ENCODE measurements at places on chromosomes 4 and X.

DNA sequence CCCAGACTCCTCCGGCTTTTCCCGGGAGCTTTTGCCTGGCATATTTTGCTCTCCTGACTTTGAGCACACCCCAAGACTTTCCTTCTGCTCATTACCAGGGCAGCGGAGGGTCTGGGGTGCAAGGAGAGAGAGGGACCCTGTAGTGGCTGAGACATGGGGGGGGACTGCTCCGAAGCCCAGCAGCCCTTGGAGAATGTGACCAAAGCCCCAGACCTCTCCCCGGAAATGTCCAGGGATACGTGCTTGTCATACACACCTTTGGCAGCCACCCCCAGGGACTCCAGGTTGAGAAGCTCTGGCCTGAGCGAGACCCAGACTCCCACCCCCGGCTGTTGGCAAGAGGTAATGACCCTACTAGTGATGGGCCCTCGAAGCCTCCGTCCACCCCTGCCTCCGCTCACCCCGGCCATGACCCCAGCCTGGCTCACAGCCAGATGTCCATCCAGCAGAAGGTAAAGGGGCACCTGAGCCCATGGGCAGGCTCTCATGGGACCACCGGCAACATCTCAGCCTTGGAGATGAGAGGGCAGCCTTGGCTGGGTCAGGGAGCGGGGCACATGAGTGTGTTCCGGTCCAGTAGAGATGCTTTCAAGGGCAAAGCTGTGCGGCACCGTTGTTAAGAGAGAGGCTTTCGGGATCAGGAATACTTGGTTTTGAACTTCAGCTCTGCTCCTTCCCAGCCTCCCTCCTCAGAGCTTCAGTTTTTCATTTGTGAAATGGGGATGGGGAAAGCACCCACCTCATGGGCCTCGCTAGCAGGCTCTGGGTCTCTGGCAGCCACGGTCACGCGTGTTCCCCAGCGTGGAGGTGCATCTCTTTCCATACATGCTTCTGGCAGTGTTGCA lies 2.0 kb downstream of the PSAPL1 start:
- no peak for DNase-seq

GRCh38 chr4:6674500-6675149 lies 19.1 kb upstream of the S100P start:
- DNase-seq = no peak

GRCh38 chrX:45347877-45348276 lies 147.2 kb upstream of the DIPK2B start:
- DNase-seq = no peak

DNA sequence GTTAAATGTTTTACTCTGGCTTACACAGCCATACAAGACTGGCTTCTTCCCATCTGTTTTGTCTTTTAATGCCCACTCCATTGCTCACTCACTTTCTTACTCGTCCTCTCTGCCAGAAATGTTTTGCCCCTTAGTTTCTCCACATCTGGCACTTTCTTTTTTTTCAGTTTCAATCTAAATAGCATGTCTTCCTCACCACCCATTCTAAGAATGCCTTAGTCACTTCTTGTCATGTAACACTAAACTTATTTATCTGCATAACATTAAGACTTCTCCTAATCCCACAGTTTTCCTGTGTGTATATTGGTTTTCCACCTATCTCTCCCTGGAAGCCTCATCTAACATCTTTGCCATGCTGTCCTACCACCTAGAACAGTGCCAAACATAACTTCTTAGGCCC lies 119.3 kb downstream of the ADAMTS3 start:
- DNase-seq = no peak

- DNase-seq = no peak
Measured at GRCh38 chrX:133607419-133608348, 192.4 kb upstream of the GPC4 start.

- DNase-seq = no peak
Measured at GRCh38 chrX:110509755-110510532, 151.3 kb downstream of the RTL9 start.

DNA sequence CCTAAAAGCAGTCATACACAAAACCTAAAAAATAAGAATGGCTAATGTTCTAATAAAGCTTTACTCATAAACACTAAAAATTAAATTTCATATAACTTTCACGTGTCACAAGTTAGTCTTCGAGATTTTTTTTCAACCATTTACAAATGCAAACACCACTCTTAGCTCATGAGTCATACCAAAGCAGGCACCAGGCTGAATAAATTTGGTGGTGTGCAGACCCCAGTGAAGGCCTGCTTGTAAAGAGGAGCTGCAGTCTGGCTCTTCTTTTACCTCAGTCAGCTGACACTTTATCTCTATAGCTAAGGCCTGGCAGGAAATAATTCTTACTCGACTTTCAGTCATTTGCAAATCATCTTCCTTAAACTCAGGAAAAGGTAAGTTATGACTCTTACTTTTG lies 37.4 kb downstream of the CLOCK start:
- DNase-seq = no peak

GRCh38 chr4:146435962-146436361 lies 85.8 kb downstream of the SLC10A7 start:
- DNase-seq = no peak
